Naive B cell (primary cell): ENCODE measurements at places on chromosomes 3 and 15. TPM values are rescaled to one million over a fixed set of nuclear protein-coding genes. Genes with fewer than 3 reads are reported as not detected.

The MEIS2 gene
- not detected for polyA plus RNA-seq

The ZBED2 gene
- polyA plus RNA-seq = 2.0 TPM

The GP9 gene
- polyA plus RNA-seq = 0.99 TPM

The SLC41A3 gene
- polyA plus RNA-seq = 28.7 TPM

The KCNMB3 gene
- not detected for polyA plus RNA-seq

The GAP43 gene
- not detected for polyA plus RNA-seq

The NAALADL2 gene
- not detected for polyA plus RNA-seq

The SRGAP3 gene
- polyA plus RNA-seq = 2.3 TPM

The STAB1 gene
- polyA plus RNA-seq = not detected

The ATP13A5 gene
- not detected for polyA plus RNA-seq

The CASR gene
- not detected for polyA plus RNA-seq

The NR1I2 gene
- polyA plus RNA-seq = not detected

The PDIA3 gene
- 279 TPM for polyA plus RNA-seq

DNA sequence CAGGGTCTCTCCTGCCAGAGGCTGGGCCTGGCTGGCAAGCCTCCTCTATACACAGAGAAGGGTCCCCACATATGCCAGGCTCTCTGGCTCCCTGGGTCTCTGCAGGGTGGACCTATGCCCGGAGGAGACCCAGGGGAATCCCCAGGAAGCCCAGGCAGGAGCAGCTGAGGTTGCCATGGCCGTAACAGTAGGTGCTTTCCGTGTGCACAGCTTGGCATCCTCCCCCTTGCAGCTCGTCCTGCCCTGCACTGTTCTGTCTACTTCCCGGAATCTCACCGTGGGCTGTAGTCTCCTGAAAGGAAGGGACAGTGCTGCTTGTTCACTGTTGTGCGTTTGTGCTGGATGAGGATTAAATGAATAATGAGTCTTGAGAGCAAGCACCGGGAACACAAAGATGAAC is 47.8 kb downstream of the DAPK2 start:
- no peaks in the 10 kb centered on the region for H3K36me3 ChIP-seq
- H3K27ac ChIP-seq = no peak overlapping the region
- no peak for DNase-seq
- no peak overlapping the region for H3K4me3 ChIP-seq
- H3K4me1 ChIP-seq = peaks cover 37% of the 10 kb centered on the region

- no peak overlapping the region for H3K27ac ChIP-seq
- H3K27me3 ChIP-seq = no peaks in the 10 kb centered on the region
- DNase-seq = no peak
- H3K4me1 ChIP-seq = no peaks in the 10 kb centered on the region
- no peaks in the 10 kb centered on the region for H3K36me3 ChIP-seq
These were observed 165.4 kb downstream of the TJP1 start for GRCh38 chr15:29656636-29657475.

- no peak overlapping the region for H3K27ac ChIP-seq
- peaks cover 2% of the 10 kb centered on the region for H3K4me1 ChIP-seq
- H3K27me3 ChIP-seq = peaks cover 4% of the 10 kb centered on the region
- H3K36me3 ChIP-seq = no peaks in the 10 kb centered on the region
- no peak overlapping the region for H3K4me3 ChIP-seq
- no peak for DNase-seq
These were observed 41.0 kb downstream of the SLCO2A1 start for GRCh38 chr3:133988631-133989161.

- no peak for DNase-seq
- H3K4me1 ChIP-seq = no peaks in the 10 kb centered on the region
- no peaks in the 10 kb centered on the region for H3K27me3 ChIP-seq
- no peaks in the 10 kb centered on the region for H3K36me3 ChIP-seq
- H3K4me3 ChIP-seq = no peak overlapping the region
These were observed 262.1 kb downstream of the NAALADL2 start for GRCh38 chr3:175121225-175121624.

GRCh38 chr3:185724761-185725160 is 100.1 kb downstream of the IGF2BP2 start:
- no peaks in the 10 kb centered on the region for H3K36me3 ChIP-seq
- no peak overlapping the region for H3K4me3 ChIP-seq
- no peaks in the 10 kb centered on the region for H3K27me3 ChIP-seq
- H3K27ac ChIP-seq = no peak overlapping the region
- no peaks in the 10 kb centered on the region for H3K4me1 ChIP-seq

GRCh38 chr3:182702216-182702615 is 91.1 kb upstream of the ATP11B start:
- H3K36me3 ChIP-seq = no peaks in the 10 kb centered on the region
- DNase-seq = no peak

DNA sequence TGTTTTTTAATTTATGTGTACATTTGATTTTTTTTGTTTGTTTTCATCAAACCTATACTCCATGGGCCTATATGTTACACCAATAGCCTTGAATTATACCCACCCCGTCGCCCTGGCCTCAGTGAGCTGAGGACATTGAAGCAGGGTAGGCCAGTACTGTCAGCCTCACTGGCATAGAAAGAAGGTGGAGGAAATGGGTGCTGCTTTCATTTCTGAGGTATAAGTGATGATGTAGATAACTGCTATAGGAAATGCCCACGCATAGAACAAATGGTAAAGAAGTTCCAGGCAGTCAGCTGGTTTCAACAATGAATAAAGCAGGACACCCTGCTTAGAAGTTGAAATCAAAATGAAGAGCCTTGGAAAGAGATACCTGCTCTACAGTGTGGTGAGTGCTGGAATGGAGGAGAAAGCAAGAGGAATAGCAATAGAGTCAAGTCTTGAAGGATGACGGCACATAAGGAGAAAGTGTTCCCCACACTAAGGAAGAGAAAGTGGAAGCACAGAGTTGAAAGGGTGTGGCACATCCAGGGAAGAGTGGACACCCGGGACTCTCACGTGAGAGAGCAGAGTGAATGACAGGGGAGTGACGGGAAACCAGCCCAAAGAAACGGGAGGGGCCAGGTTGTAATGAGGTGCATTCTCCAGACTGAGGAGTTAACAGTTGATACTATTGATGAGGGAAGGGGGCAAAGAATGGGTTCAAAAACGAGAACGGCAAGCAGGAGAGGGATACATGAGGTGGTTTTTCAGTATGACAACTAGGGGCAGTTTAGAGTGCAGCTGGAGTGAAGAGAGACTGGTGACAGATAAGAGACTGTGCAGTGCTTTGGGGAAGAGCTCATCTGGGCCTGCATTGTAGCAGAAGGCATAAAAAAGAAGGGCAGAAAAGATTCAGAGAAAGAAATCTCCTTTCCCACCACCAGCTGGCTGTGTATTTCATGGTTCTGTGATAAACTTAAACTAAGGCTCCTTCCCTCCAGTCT is 70.5 kb downstream of the KLHL25 start:
- no peak for DNase-seq
- H3K27me3 ChIP-seq = no peaks in the 10 kb centered on the region
- peaks cover 29% of the 10 kb centered on the region for H3K36me3 ChIP-seq
- H3K4me1 ChIP-seq = peaks cover 9% of the 10 kb centered on the region

GRCh38 chr3:45210308-45211041 is 15.6 kb downstream of the TMEM158 start:
- H3K27ac ChIP-seq = no peak overlapping the region
- peaks cover 19% of the 10 kb centered on the region for H3K27me3 ChIP-seq
- H3K4me3 ChIP-seq = no peak overlapping the region
- DNase-seq = peak; percentile 21
- no peaks in the 10 kb centered on the region for H3K4me1 ChIP-seq
- H3K36me3 ChIP-seq = no peaks in the 10 kb centered on the region

DNA sequence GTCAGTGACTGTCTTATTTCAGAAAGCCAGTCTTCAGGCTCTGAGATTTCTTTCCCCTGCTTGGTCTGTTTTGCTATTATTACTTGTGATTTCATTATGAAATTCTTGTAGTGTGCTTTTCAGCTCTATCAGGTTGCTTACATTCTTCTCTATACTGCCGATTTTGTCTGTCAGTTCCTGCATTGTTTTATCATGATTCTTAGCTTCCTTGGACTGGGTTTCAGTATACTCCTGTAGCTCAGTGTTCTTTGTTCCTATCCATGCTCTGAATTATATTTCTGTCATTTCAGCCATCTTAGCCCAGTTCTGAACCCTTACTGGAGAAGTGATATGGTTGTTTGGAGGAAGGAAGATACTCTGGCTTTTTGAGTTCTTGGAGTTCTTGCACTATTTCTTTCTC is 40.5 kb downstream of the CEP63 start:
- no peak overlapping the region for H3K4me3 ChIP-seq
- H3K27me3 ChIP-seq = no peaks in the 10 kb centered on the region
- no peak overlapping the region for H3K27ac ChIP-seq
- no peak for DNase-seq

GRCh38 chr3:191355406-191355805 is 25.1 kb upstream of the UTS2B start:
- no peaks in the 10 kb centered on the region for H3K27me3 ChIP-seq
- H3K4me1 ChIP-seq = peaks cover 26% of the 10 kb centered on the region

- H3K27me3 ChIP-seq = no peaks in the 10 kb centered on the region
- H3K36me3 ChIP-seq = no peaks in the 10 kb centered on the region
- no peak overlapping the region for H3K27ac ChIP-seq
- DNase-seq = no peak
- H3K4me1 ChIP-seq = no peaks in the 10 kb centered on the region
These were observed 533.1 kb downstream of the TBL1XR1 start for GRCh38 chr3:176663837-176664831.

- peaks cover 14% of the 10 kb centered on the region for H3K27me3 ChIP-seq
- no peaks in the 10 kb centered on the region for H3K4me1 ChIP-seq
These were observed 44.5 kb upstream of the PDE8A start for GRCh38 chr15:84937144-84937543.

GRCh38 chr3:109642025-109642424 is 304.7 kb upstream of the DPPA4 start:
- H3K36me3 ChIP-seq = no peaks in the 10 kb centered on the region
- no peak overlapping the region for H3K27ac ChIP-seq
- DNase-seq = no peak
- H3K27me3 ChIP-seq = no peaks in the 10 kb centered on the region

DNA sequence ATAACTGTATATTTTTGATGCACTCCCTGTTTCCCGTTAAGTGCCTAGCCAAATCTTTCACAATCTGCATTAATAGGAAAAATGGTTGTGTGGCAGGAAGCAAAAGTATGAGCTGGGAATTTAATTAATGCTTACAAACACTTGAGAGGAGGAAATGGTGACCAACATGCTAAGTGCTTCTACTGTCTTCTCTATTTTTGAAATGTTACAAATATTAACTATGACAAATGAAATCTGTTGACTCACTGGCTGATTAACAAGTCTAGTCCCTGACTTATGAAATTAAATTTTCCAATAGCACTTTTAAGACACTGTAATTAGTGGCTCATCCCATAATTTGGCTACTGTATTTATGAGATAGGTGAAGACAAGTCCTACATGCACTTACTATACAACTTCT is 446.9 kb upstream of the DPPA4 start:
- H3K4me1 ChIP-seq = no peaks in the 10 kb centered on the region
- H3K27me3 ChIP-seq = no peaks in the 10 kb centered on the region
- H3K4me3 ChIP-seq = no peak overlapping the region
- no peak overlapping the region for H3K27ac ChIP-seq
- DNase-seq = no peak
- H3K36me3 ChIP-seq = no peaks in the 10 kb centered on the region

GRCh38 chr3:86748015-86748414 is 242.9 kb downstream of the VGLL3 start:
- no peaks in the 10 kb centered on the region for H3K4me1 ChIP-seq
- H3K4me3 ChIP-seq = no peak overlapping the region
- no peak overlapping the region for H3K27ac ChIP-seq
- H3K36me3 ChIP-seq = no peaks in the 10 kb centered on the region

DNA sequence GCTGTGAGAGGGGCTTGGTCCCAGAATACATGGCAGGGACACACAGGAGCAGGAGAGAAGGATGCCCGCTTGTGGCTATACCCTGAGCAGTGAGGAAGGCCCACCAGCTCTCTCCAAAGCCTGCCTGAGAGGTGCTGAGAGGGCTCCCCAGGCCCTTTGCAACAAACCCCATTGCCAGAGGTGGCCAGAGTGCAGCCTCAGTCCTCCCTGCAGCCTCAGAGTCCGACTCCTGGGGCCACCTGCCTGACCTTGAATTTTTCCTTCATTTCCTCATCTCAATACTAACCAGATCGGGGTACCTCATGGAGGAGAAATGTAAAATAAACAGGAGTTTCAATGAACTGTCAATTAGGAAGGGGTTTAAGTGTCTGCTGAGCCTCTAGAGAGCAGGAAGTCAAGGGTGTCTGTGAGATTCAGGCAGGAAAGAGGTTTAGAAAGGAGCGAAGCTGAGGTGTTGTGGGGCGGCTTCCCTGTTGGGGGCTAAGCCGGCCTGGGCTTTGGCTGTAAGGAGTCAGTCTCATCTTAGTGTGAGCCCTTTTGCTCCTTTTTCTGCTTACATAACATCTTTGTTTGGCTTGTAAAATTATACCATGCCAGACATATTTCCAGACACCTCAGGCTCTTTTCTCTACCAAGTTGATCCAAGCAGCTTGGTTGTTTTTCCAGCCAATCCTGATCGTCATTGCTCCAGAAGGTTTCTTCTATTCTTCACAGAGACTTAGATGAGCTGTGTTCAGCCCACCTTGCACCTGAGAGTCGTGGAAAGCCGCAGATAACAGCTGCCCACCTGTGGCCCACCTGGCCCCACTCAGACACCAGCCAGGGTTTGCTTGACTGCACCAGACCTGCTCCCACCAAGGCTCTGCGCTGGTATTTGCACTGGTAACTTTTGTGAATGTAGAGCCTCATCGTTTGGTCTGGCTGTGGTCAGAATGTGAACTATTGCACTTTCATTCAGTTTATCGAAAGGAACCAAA is 36.7 kb downstream of the CMTM7 start:
- peaks cover 87% of the 10 kb centered on the region for H3K4me1 ChIP-seq

DNA sequence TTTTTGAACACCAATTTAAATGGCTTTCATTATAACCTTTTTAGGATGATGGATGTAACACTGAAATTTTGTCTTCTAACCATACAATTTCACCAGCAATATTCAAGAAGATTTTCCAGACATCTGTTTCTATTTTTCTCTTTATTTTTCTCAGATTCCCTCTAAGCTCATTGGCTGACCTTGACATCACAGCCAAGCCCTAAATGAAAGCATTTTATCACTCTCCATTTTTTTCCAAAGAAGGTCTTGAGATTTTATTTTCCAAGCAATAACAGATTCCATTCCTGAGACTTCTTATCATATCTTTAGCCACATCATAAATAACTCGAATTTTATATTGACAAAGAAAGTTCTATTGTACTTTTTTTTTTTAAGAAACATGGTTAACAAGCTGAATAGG is 392.6 kb upstream of the THBS1 start:
- no peaks in the 10 kb centered on the region for H3K27me3 ChIP-seq
- H3K27ac ChIP-seq = no peak overlapping the region
- no peak overlapping the region for H3K4me3 ChIP-seq
- DNase-seq = no peak
- H3K36me3 ChIP-seq = no peaks in the 10 kb centered on the region

DNA sequence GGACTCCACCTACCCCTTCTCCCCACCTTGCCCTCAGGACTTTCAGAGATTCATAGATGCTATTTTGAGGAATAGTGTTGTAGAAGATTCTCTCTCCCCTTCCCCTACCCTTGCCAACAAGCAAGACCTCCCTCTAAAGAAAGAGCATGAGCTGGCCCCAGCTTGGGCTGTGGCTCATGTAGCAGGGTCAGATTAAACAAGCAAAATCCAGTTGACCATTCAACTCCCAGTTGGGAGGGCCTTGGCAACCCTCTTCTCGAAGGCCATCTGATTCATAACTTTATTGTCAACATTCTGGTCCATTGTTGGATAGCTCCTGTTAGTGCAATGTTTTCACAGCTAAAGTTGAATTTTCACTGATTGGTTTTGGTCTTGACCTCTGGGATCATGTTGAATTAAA is 41.1 kb downstream of the TNFAIP8L3 start:
- H3K27ac ChIP-seq = no peak overlapping the region
- DNase-seq = no peak
- peaks cover 2% of the 10 kb centered on the region for H3K4me1 ChIP-seq
- H3K4me3 ChIP-seq = no peak overlapping the region
- H3K36me3 ChIP-seq = no peaks in the 10 kb centered on the region
- peaks cover 25% of the 10 kb centered on the region for H3K27me3 ChIP-seq
